Activated CD4-positive, alpha-beta T cell treated with anti-CD3 and anti-CD28 coated beads for 24 hours (primary cell): ENCODE measurements at places on chromosomes 12 and 14.

DNA sequence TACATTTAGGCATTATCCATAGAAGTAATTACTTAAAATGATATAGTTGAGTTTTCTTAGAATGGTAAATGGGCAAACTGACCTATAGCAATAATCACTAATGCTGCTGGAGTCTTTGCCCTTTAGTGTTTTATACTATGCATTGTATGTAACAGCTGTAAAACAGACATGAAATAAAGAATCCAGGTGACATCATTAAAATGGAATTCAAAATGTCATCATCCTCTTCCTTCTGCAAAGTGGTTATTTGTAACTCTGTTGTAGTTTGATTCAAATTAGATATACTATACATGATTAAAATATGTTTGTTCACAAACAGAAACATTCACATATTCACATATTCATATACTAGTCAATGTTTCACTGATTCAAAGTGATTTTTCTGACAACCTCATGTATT, 598.8 kb downstream of the SLC16A7 start:
- no peak for DNase-seq

GRCh38 chr12:948238-948637, 1.3 kb downstream of the RAD52 start:
- DNase-seq = no peak

- DNase-seq = no peak
Observed at GRCh38 chr14:73719361-73719760, 5.2 kb upstream of the PNMA1 start.

DNA sequence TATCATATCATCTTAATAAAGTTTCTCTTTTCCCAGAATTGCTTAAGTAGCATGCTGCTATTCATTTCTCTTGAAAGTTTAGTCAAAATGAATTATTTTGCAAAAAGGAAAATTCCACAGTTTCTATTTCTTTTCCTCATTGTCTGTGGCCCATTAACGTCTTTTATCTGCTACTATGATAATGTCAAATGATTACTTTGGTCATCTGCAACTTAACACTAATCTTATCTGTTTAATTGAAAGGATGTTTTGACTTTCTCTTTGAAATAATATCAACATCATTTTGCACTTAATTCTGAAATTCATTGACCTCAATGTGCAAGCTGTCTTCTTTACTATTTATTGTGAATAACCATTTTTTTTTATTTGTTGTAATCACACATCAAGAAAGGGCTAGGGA, 146.5 kb upstream of the SLCO1C1 start:
- no peak for DNase-seq

DNA sequence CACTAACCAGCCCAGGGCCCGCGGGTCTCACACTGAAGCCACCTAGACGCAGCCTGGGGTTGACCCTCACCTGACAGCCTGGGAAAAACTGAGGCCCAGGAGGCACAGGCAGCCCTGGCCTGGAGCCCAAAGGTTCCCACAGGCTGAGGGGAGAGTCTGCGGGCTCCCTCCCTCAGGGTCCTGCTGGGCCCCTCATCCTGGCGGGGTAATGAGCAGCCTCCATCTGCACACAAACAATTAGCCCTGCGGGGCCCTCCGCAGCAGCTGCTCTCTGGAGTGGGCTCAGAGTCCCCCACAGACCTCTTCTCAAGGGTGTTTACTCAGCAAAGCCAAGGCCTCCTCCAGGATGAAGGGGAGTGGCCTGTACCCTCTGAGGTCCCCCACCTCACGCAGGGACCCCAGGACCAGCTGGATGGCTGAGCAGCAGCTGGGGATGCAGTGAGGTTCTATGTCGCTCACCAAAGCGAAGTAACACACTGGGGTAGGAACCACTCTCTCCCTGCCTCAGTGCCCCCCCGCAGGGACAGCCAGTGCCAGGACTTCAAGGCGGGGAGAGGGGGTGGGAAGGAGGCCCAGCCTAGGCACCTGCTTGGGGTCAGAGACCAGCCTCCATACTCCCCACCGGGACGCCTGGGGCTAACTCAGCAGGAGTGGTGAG, 7.3 kb downstream of the AKT1 start:
- no peak for DNase-seq

DNA sequence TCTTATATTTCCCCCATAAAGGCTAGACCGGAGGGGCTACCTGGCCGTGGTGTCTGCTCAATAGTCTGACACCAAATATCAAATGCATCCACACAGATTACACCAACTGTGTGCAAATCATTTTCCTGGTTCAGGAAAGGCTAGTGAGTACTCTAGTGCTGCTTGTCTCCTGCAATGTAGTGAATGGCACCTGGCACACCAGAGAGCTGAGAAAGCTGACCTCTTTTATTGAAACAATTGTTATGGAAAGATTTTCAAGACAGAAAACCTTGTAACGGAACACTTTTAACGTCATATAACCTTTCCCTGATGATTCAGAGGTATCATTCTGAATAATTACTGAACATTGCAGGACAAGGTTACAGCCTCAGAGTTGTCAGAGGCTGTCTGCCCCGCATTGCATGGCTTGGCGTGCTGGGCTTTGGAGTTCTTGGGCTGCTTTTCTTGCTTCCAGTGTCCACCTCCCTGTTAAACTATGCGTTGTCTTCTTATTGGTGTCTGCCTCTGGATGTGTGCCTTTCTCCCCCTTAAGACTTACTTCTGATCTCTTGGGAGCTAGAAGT, 40.7 kb upstream of the HDAC7 start:
- no peak for DNase-seq

- DNase-seq = no peak
Observed at GRCh38 chr12:109105176-109105575, 7.8 kb downstream of the UNG start.

- DNase-seq = no peak
Observed at GRCh38 chr12:86724716-86725115, 468.5 kb upstream of the MGAT4C start.
